ENCODE measurements at places on chromosomes 3 and 15.

- DNase-seq = peak; percentile 70
Measured at GRCh38 chr15:90869601-90870353, 1.4 kb downstream of the FURIN start.

DNA sequence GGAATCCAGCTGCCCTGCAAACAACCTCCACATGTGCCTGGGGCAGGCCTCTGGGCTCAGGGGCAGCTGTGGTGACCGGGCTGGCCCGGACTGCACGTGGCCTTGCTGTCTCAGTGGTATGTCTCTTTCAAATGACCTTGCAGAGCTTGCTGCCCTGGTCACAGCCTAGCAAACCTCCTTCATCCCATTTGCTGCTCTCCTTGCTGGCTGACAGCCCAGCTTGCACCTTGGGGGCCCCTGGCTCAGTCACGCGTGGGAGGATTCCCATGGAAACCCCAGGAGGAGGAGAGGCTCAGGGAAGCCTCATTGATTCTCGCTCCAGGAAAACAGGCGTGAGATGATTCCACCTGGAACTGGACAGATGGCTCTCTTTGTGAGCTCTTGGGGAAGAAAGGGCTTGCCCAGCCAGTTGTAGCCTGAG is 5.6 kb downstream of the SPSB4 start:
- DNase-seq = no peak

GRCh38 chr3:141945726-141946485 is 69.5 kb downstream of the ATP1B3 start:
- no peak for DNase-seq

- DNase-seq = no peak
Measured at GRCh38 chr3:12901623-12902045, 60.3 kb upstream of the RPL32 start.

DNA sequence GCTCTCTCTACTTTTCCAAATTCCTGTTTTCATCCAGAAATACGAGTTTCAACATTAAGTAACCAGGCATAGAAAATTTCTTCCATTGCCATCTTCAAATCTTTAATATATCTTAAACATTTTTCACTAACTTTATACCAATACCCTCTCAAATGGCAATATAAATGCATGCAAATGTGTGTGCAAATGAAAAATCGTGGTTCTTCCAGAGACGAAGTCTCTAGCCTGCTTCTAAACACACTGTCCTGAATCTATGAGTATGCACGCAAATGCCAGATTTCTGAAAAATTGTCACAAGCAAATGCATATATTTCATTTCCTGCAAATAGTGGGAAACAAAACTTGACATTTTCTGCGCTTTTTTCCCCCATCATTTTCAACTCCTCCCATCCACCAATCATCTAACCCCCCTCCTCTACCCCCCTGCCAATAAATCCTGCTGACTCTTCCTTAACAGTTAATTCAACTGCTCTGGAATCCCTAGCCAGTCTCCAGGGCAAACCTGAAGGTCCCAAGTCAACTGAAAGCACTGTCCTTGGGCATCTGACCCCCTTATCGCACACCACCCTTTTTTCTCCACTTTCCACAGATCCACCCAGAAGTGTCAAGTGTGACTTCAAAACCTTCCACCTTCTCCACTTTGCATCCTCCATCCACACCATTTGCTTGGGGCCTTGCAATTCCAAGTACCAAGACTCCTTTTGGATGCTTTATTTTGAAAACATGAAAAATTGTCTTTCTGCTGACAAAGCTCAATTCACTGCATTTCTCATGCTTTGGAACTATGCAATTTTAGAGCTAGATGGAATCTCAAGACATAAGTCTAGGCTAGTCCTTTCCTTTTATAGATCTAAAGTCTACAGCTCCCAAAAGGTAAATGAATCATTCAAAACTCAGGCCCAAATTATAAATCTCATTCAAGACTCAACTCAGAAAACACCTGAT is 144.7 kb downstream of the OSBPL10 start:
- DNase-seq = no peak

GRCh38 chr3:112047264-112047663 is 12.7 kb downstream of the TMPRSS7 start:
- no peak for DNase-seq

DNA sequence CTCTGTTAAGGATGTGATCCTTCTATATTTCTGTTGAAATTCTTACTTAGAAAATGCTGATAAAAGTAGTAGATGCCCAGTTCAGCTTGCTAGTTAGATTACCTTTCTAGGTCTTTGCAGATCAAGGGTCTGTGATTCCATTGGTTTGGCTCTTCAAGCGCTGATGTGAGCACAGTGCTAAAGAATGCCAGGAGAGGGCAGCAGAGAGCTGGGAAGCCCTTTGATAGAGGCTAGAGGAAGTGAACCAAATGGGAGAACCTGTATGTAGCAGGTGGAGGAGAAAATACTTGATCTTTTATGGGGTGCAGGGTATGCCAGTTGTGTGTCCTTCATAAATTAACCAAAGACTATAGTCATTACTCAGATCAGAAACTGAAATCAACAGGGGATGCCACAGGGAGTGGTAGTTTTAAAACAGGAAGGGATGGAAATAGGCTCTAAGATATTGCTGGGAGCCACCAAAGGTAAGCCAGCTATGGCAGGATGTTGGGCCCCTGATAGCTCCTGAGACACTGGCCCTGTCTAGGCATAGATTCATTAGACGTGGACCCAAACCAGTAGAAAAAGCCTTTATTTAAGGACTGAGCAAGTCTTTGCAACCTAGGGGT is 677.4 kb downstream of the SQOR start:
- DNase-seq = peak; percentile 68

DNA sequence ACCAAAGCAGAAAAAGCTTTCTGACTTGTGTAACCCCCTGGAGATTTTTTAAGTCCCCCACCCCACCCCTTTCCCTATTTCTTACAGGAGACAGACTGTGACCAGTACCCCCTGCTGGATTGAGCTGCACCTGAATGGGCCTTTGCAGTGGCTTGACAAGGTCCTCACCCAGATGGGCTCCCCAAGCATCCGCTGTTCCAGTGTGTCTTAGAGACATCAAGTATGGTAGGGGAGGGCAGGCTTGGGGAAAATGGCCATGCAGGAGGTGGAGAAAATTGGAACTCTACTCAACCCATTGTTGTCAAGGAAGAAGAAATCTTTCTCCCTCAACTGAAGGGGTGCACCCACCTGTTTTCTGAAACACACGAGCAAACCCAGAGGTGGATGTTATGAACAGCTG is 64.1 kb downstream of the AAGAB start:
- DNase-seq = no peak

DNA sequence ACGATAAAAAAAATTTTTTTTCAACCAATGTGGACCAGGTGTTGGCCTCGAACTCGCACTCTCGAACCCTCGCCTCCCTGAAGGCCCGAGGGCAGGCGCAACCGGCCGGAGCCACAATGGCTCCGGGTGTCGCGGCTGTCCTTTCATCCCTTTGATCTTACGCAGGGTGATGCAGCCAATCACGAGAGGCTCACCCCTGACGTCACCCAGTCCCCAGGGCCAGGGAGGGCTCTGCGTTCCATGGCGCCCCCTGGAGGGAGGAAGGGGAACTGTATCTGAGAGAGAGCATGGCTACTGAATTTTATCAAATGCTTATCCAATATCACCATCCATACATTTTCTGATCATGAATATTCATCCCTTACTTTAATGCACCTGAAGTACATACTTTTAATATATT is 15.4 kb upstream of the GMNC start:
- DNase-seq = no peak

DNA sequence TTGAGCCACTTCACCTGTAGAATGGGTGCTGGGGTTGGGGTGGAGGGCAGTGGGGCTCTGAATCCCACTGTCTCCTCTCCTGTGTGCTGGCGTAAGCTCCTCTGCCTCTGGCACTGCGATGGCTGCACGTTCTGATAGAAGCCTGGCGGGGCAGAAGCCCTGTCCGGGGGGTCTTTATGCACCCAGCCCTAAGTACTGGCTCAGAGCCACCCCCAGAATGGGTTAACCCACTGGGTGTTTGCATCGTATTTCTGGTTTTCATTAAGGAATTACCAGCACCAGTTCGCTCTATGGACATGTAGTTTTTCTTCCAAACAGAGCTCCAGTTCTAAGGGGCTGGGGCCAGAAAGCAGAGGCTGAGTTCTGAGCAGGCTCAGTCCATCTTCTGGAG is 37.7 kb upstream of the CDCP1 start:
- no peak for DNase-seq

GRCh38 chr3:141796889-141797781 is 33.9 kb downstream of the GRK7 start:
- DNase-seq = peak; percentile 64

Data from activated CD8-positive, alpha-beta memory T cell treated with anti-CD3 and anti-CD28 coated beads, Interleukin-2, amount 10 ng/mL, durations not matched to agents 7 days and 5 days (primary cell).